ENCODE measurements at places on chromosomes 4 and X. TPM values are rescaled to one million over a fixed set of nuclear protein-coding genes. Genes with fewer than 3 reads are reported as not detected.

DNA sequence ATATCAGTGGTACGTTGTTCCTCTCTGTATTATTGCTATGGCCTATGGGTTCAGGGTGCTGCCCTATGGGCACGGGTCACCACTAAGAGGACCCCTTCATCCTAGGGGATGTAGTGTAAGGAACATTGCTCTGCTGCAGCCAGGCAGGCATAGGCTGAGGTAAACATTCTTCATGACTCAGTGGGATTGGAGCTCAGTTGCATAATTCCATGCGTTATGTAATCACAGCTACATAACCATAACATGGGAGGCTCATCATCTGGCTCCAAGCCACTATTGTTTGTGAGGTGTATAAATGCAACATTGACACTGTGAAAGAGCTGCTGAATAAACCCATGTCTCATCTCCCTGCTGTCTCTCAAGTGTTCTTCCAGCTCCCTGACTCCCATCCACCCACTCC is 375.2 kb downstream of the MAGEE1 start:
- no peaks in the 10 kb centered on the region for H3K36me3 ChIP-seq
- DNase-seq: no peak
- H3K4me1 ChIP-seq: no peaks in the 10 kb centered on the region
- peaks cover 11% of the 10 kb centered on the region for H3K27me3 ChIP-seq

DNA sequence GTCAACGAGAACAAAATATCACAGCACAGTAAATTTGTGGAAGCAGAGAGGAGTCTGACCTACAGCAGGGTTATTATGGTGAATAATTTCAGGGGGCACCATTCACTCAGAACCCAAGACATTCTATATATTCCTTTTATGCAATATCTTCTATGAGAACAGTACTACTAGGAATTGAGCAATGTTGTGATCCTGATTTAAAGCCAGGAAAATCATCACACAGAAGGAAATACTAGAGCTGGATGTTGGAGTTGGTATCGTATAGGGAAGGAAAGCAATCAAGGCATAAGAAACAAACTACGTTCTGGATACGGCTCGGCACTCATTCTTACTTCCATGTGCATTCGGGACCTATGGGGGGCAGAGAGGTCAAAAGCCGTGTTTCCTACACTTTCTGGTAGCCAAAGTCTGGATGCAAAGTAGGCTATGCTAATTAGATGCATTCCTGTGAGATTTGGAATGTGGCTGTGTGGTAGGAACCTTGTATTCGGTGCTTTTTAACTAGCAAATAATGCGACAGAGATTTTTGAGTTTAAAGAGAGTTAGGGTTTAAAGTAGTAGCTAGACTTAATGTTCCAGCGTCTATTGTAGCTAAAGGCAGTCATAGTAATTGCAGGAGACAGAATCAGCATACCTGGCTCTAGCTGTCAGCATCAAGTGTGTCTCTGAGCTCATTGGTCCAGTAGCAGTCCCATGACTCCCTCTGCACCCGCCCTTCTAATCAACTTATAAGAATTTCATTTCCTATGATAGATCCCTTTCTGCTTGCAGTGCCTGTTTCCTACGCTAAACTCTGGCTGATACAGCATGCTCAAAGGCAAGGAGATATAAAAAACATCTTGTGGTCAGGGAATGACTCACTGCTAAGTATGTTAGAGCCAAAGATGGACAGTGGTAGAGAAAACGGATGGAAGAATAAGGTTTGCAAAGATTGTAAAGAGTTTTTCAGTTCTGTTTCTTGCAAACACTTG is 43.3 kb upstream of the PDGFC start:
- H3K4me1 ChIP-seq: no peaks in the 10 kb centered on the region
- DNase-seq: no peak
- H3K27me3 ChIP-seq: no peaks in the 10 kb centered on the region

GRCh38 chrX:149205937-149206336 is 299.2 kb downstream of the IDS start:
- no peaks in the 10 kb centered on the region for H3K36me3 ChIP-seq
- no peak overlapping the region for H3K4me3 ChIP-seq

GRCh38 chrX:53795576-53795975 is 109.1 kb upstream of the HUWE1 start:
- no peaks in the 10 kb centered on the region for H3K36me3 ChIP-seq
- H3K27ac ChIP-seq: no peak overlapping the region
- no peak for DNase-seq
- H3K27me3 ChIP-seq: no peaks in the 10 kb centered on the region
- no peaks in the 10 kb centered on the region for H3K4me1 ChIP-seq

GRCh38 chrX:153334654-153335295 is 822 bp downstream of the ZNF275 start:
- no peak for DNase-seq
- H3K27me3 ChIP-seq: no peaks in the 10 kb centered on the region
- no peaks in the 10 kb centered on the region for H3K4me1 ChIP-seq
- H3K4me3 ChIP-seq: peak overlapping the region; percentile 54
- H3K36me3 ChIP-seq: no peaks in the 10 kb centered on the region

- no peaks in the 10 kb centered on the region for H3K4me1 ChIP-seq
- H3K4me3 ChIP-seq: no peak overlapping the region
- no peak for DNase-seq
- no peak overlapping the region for H3K27ac ChIP-seq
Measured at GRCh38 chr4:62618042-62618441, 1417.9 kb downstream of the ADGRL3 start.

- no peaks in the 10 kb centered on the region for H3K36me3 ChIP-seq
- no peaks in the 10 kb centered on the region for H3K27me3 ChIP-seq
- H3K27ac ChIP-seq: no peak overlapping the region
- no peaks in the 10 kb centered on the region for H3K4me1 ChIP-seq
Measured at GRCh38 chrX:69290292-69290691, 125.0 kb upstream of the PJA1 start.

The ODAPH gene
- total RNA-seq: not detected

DNA sequence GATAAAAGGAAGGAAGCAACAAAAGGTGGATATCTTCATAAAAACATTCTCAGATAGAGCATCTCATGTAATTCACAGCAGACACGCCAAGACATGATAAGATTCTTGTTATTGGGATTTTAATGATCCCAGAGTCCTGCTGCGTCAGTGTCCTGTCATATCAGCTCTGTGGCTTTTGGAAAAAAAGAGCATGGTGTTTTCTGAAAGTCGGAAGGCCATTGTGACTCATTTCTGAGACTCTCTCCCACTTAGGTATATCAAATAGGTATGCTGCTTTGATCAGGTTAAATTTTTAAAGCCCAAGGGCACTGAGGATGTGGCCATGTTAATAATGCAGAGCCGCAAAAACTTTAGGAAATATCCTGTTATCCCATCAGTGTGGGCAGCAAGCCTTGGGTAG is 481.0 kb downstream of the KCNIP4 start:
- H3K4me3 ChIP-seq: no peak overlapping the region
- no peak for DNase-seq
- no peaks in the 10 kb centered on the region for H3K4me1 ChIP-seq
- no peaks in the 10 kb centered on the region for H3K27me3 ChIP-seq

The GPR50 gene
- not detected for total RNA-seq

The MAGEC1 gene
- total RNA-seq: not detected
